DMS 273 treated with DMSO at 0.1 percent for 48 hours (cell line): ENCODE measurements at places on chromosomes 1 and 21.

DNA sequence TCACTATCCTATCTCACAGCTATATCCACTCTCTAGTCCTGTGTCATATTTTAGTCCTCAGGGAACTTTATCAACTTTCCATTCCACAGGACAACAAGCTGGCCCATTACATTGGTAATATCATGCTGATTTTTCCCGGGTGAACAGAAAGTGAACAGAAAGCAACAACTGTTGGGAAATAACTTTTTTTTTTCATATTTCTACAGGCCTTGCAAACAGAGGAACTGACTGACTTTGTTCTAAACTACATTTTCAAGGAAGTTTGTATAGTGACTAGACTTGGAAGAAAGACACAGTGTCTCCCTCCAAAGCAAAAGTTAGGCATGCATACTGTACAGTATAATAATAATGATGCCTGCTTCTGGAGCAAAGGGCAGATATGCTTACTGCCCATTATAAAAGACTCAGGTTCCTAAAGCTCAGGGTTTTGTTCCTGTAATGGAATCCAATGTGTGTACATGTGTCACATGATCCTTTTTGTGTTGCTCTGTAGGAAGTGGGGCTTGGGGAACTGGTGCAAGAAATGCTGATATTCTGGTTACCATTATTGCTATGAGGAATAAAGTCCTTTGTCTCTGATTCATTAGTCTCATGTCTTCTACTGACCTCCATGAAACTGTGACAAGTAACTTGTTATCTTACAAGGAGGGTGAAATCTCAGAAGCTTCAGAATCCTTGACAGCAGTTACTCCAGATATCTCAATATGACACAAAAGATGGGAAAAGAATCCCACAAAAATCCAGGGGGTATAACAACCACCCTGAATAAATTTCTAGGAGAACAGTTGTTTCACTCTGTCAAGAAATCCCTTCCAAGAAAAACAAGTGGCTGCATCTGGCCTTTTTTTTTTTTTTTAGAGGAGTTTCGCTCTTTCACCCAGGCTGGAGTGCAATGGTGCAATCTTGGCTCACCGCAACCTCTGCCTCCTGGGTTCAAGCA is 17.7 kb upstream of the NTPCR start:
- DNase-seq, result no peak

GRCh38 chr1:3432306-3432705 is 22.2 kb upstream of the ARHGEF16 start:
- no peak for DNase-seq

DNA sequence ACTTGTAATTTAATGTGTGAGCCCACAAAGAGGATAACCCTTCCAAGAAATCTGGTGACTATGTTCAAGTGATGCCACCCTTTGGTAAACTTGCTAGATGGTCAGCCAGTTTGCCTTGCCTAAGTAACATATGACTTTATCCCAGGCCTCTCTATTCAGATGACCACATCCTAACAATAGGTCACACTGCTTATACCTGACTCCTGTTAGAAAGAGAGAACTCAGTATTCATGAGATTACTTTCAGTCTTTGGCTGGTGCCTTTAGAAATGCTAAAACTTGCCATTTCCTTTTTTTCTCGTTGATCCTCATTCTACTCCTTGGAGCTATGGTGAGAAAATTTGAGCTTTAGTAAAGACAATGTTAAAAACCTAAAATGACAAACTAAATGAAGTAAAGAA is 28.5 kb upstream of the SERBP1 start:
- no peak for DNase-seq

DNA sequence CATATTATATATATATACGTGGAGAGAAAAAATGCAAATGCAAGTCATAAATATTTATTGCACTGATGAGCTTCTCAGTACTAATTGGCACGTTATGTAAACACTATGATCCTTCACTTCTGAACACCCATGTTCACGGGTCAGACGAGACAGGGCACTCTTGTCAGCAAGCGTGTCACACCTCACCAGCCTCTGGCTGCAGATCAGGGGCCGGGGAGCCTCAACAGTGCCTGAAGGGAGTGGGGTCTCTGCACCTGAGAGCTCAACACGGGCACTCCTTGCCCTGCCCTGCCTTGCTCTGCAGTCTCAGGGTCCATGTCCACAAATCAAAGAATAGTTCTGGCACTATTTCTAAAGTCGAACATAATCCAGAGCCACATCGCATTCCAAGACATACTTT is 409 bp upstream of the HIVEP3 start:
- DNase-seq, result no peak

- DNase-seq, result no peak
Observed at GRCh38 chr1:31306278-31306677, 9.4 kb downstream of the ZCCHC17 start.

- no peak for DNase-seq
Observed at GRCh38 chr1:36089393-36090121, 865 bp downstream of the ADPRS start.

GRCh38 chr1:21045351-21045750 is 131.3 kb downstream of the EIF4G3 start:
- no peak for DNase-seq

- DNase-seq, result no peak
Observed at GRCh38 chr1:166978821-166979220, 3.5 kb upstream of the ILDR2 start.

GRCh38 chr1:205677167-205677566 is 3.1 kb downstream of the SLC45A3 start:
- DNase-seq, result no peak

GRCh38 chr1:53176452-53177208 is 20.0 kb upstream of the CPT2 start:
- DNase-seq, result peak; percentile 37

GRCh38 chr1:15489052-15489736 is 13.3 kb downstream of the CELA2B start:
- peak; percentile 50 for DNase-seq

DNA sequence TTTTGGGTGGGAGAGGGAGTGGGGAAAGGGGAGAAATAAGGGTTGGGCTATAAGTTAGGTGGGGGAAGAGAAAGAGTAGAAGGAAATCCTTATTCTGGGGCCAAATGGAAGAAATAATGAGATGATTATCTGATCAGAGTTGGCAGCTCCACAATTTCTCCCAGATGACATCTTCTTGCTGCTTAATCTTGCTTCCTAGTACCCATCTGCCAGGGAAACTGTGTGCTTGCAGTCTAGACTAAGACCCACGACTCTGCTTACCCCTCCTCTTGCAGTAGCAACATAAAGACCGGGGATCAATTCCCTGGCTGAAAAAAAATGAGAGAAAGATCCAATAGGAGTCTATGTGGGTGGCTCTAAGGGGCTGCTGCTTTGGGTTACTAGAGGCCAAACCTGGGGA is 95.6 kb downstream of the PAPPA2 start:
- no peak for DNase-seq

GRCh38 chr1:60102267-60103061 is 28.9 kb upstream of the C1orf87 start:
- no peak for DNase-seq

DNA sequence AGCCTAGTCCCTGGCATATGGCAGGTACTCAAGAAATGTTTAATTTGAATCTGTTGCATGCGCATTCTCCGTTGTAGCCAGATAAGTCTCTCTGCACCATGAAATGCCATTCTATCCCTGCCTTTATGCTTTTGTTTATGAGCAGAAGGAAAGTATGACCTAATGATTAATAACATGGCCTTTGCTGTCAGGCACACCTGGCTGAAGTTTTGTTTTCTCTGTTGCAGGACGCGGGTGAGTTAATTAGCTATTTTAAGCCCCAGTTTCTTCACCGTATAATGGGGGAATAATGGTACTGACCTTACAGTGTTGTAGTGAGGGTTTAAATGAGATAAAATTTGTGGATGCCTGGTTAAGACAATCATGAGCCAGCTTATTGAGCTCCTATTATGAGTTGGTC is 87.7 kb downstream of the ST6GALNAC3 start:
- no peak for DNase-seq

GRCh38 chr1:3771108-3772026 is 1.2 kb upstream of the SMIM1 start:
- no peak for DNase-seq

DNA sequence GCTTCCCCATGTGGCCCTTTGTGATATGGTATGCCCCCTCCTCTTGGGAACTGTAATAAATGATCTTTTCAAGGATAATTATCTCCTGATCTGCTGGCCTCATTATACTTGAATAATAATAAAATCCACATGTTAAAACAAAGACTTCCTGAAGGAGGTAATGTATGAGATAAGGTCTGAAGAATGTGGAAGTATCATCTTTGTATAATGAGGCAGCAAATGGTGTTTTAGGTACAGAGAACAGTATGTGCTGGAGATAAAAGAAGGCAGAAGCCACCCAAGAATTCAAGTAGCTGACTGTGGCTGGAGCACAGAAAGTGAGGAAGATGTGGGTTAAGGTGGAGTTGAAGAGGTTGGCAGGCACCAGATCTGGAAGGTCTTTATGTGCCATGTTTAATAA is 12.8 kb upstream of the COG2 start:
- DNase-seq, result no peak

- no peak for DNase-seq
Observed at GRCh38 chr21:44089001-44089911, 17.9 kb upstream of the PWP2 start.
